Stimulated activated CD4-positive, alpha-beta T cell treated with anti-CD3 and anti-CD28 coated beads, Interleukin-1b, Interleukin-23, amount 100 ng/mL, for 24 hours (primary cell): ENCODE measurements at places on chromosomes 4 and X.

DNA sequence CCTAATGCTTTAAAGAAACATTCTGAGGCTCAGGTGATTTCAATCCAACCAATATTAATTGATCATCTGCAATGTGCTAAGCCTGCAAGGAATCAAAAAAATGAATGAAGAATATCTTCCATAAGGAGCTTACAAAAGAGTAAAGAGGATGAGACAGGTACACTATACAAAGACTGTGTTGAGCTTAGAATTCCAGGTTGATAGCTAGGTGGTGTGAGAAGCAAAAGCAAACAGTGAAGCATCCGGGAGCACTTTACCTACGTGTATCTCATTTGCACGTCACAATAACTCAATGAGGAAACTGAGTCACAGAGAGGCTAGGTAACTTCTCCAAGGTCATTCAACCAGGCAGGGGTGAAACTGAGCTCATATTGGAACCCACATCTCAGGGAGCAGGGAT, 37.1 kb downstream of the FAM114A1 start:
- no peak for DNase-seq

DNA sequence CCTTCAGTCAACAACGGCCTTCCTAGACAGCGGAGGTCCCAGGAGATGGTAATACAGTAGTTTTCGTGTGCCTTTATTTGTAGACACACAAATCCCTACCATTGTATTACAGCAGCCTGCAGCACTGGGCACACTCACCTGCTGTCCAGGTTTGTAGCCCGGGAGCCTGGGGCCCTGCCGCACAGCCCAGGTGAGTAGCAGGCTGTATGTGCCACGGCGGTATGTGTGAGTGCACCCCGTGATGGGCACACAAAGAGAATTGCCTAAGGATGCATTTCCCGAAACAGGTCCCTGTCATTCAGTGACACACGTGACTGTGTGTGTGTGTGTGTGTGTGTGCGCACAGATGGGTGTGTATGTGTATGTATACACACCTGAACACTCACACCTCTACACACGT, 8.1 kb upstream of the SLC25A6 start:
- no peak for DNase-seq

- DNase-seq, result no peak
Measured at GRCh38 chrX:121283921-121284320, 236.5 kb downstream of the GLUD2 start.

- DNase-seq, result no peak
Measured at GRCh38 chrX:118550792-118551191, 55.2 kb downstream of the DOCK11 start.

GRCh38 chrX:65697915-65698796, 30.7 kb downstream of the MSN start:
- no peak for DNase-seq

DNA sequence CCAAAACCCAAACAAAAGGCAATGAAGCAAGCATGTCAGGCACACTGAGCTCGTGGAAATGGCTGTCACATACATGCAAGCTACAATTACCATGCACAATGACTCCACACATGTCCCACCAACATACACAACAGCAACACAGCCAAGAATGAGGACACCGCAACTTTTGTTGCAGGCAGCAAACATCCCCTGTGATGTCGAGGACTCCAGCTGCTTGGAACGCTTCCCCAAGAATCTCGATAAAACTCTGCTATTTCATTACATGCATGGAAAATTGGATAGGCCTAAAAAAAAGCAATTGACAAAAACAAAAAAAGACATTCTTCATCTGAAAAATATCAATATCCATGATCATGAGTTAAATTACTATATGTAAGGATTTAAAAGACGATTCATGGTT, 11.8 kb downstream of the ANOS1 start:
- DNase-seq, result no peak

GRCh38 chr4:142351958-142352357, 494.1 kb downstream of the INPP4B start:
- no peak for DNase-seq

DNA sequence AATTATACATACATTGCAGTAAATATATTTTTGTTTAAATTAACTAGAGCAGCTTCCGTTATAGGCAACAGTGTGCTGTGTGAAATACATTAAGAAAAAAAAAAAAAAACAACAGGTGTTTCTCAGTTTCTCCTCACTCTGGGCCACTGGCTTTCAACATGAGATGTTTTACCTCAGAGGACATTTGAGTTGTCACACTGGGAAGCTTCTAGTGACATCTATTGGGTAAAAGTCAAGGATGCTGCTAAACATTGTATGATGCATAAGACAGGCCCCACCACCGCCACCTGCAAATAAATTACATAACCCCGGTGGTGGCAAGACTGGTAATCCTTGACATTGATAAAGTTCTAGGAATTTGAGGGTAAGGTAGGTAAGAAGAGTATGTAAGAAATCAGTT, 1512.2 kb downstream of the C4orf33 start:
- DNase-seq, result no peak

DNA sequence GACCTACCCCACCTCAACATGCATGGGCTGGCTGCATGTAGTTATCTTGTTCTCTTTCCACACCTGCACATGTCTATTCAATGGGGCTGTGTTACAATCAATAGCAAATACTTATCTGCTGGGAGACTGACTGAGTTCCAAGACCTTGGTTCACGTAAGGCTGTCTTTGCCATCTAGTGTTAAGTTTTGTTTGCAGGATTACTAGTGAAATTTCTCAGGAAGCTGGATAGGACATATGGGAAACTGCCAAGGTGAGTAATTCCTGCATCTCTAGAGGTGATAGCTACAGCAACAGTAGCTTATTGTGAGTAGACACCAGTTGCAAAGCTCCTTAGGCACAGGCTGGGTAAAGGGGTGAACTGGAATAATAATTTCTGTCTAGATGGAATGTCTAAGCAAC, 177.5 kb downstream of the ENOX2 start:
- DNase-seq, result no peak

DNA sequence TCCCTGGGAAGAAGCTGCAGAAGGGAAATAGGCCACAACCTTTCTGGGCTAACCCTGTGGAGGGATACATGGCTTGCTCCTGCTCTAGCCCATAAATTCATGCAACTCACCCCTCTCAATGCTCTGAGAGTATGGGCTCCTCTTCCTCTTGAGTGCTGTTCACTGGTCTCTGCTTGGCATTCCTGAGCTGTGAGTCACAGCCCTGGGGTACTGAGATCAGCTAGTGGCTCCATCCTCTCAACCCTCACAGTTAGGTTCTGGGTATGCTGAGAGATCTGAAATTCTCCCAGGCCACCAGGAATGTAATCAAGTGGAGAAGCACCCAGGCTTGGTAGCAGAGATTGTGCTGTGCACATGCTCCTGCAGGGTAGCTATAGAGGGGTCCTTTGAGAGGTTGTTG, 60.6 kb upstream of the SPANXN2 start:
- no peak for DNase-seq
